Diencephalon (tissue), 1 donor: ENCODE measurements at places on chromosomes 16 and 17. TPM values are rescaled to one million over a fixed set of nuclear protein-coding genes. Genes with fewer than 3 reads are reported as not detected.

RDM1 gene
- total RNA-seq: 3.0 TPM

TEX14 gene
- total RNA-seq: 0.69 TPM

GNAO1 gene
- 155 TPM for total RNA-seq

SPDYE4 gene
- not detected for total RNA-seq

ABCC12 gene
- 0.46 TPM for total RNA-seq

TMEM235 gene
- total RNA-seq: not detected

MTHFSD gene
- 13.6 TPM for total RNA-seq

LRRC37B gene
- total RNA-seq: 88.3 TPM

RASL10B gene
- 20.3 TPM for total RNA-seq

FOXJ1 gene
- total RNA-seq: 21.7 TPM

CDR2L gene
- 7.2 TPM for total RNA-seq

OR3A2 gene
- total RNA-seq: 9.7 TPM

TERB1 gene
- total RNA-seq: 0.23 TPM

CBX8 gene
- total RNA-seq: 9.9 TPM

TBC1D3G gene
- not detected for total RNA-seq

HOXB7 gene
- not detected for total RNA-seq

ACBD4 gene
- 3.5 TPM for total RNA-seq

ENO3 gene
- 1.8 TPM for total RNA-seq

PGP gene
- 17.5 TPM for total RNA-seq

DNAH9 gene
- 12.9 TPM for total RNA-seq

SCN4A gene
- 0.92 TPM for total RNA-seq

DPEP1 gene
- 4.6 TPM for total RNA-seq

OTOP2 gene
- not detected for total RNA-seq

SLC47A2 gene
- total RNA-seq: 6.2 TPM

PYY gene
- not detected for total RNA-seq

RAD51C gene
- total RNA-seq: 37.8 TPM

USP31 gene
- 23.3 TPM for total RNA-seq

MAPK7 gene
- 14.1 TPM for total RNA-seq

CHST4 gene
- 0.46 TPM for total RNA-seq

KRTAP4-6 gene
- total RNA-seq: not detected

PIPOX gene
- 10.1 TPM for total RNA-seq

HAS3 gene
- total RNA-seq: 12.0 TPM

DNAH3 gene
- 3.7 TPM for total RNA-seq

SALL1 gene
- 8.1 TPM for total RNA-seq

TM4SF5 gene
- total RNA-seq: not detected

SP6 gene
- total RNA-seq: 0.23 TPM

TNFRSF17 gene
- total RNA-seq: 3.9 TPM

RAC3 gene
- total RNA-seq: 122 TPM

HID1 gene
- total RNA-seq: 25.1 TPM

ACD gene
- total RNA-seq: 22.4 TPM

RILP gene
- total RNA-seq: 5.3 TPM

C17orf50 gene
- total RNA-seq: not detected

GCGR gene
- not detected for total RNA-seq

FOXL1 gene
- total RNA-seq: 1.2 TPM

TOM1L1 gene
- total RNA-seq: 30.9 TPM

KREMEN2 gene
- total RNA-seq: 0.46 TPM

MRM1 gene
- 2.8 TPM for total RNA-seq

RUSF1 gene
- total RNA-seq: 39.4 TPM

RAB37 gene
- total RNA-seq: 3.2 TPM

GPR179 gene
- 4.6 TPM for total RNA-seq

SOX15 gene
- total RNA-seq: 1.4 TPM

KRT36 gene
- not detected for total RNA-seq

KRTAP2-3 gene
- not detected for total RNA-seq

KRT28 gene
- total RNA-seq: not detected

TBC1D3C gene
- total RNA-seq: 1.4 TPM

DNASE1L2 gene
- 2.8 TPM for total RNA-seq

ARL5C gene
- total RNA-seq: not detected

RHBDL3 gene
- total RNA-seq: 4.4 TPM
